ENCODE measurements at places on chromosomes 11 and 22.
A peak's percentile ranks its signal among the peaks of the same experiment; 100 is the strongest.

DNA sequence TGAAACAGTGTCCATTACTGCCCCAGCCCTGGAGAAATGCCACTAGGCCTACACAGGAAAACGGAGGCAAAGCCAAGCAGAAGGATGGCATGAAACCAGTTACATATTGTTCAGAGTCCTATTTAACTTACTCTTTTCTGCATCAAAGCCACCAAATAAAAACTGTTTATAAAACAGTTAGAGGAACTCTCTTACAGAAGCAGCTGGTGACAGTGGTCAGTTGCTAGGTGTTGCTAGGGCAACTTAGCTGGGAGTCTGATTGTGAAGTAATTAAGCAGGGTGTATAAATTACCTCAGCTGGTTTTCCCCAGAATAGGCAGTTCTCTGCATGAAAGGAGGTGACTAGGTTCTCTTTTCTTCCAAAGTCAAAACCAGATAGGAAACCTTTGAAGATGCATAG is 115.6 kb upstream of the ZBED5 start:
- no peak for DNase-seq

- no peak for DNase-seq
Observed at GRCh38 chr22:19728271-19728670, 4.9 kb downstream of the GP1BB start.

GRCh38 chr11:2467695-2468055 is 22.9 kb downstream of the KCNQ1 start:
- DNase-seq: no peak

DNA sequence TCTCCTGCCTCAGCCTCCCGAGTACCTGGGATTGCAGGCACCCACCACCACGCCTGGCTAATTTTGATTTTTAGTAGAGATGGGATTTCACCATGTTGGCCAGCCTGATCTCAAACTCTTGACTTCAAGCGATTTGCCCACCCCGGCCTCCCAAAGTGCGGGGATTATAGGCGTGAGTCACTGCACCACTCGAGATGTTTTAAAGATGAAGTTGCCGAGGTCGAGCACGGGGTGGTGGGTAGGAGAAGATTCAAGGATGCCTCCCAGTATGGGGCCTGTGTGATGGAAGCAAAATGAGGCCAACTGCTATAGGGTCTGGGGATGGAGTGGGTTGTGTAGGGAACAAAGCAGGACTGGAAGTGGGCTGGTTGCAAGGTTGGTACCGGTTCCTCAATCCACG is 245.2 kb downstream of the MN1 start:
- no peak for DNase-seq

GRCh38 chr11:43367382-43368178 is 8.9 kb downstream of the TTC17 start:
- peak; percentile 70 for DNase-seq

DNA sequence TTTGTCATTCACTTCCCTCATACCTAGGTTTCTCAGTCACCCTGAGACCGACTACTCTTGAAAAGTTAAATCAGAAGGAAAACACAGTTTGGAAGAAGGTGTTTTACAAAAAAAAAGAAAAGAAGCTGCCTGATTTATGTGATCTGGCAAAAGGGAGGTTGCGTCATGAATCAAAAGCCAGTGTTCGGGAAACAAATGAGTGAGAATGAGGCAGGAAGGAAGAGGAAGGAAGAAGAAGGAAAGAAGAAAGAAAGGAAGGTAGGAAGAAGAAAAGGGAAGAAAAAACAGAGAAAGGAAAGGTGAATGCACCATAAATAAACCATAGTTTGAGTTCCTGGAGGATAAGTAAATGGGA is 314.6 kb downstream of the BLID start:
- DNase-seq: no peak

DNA sequence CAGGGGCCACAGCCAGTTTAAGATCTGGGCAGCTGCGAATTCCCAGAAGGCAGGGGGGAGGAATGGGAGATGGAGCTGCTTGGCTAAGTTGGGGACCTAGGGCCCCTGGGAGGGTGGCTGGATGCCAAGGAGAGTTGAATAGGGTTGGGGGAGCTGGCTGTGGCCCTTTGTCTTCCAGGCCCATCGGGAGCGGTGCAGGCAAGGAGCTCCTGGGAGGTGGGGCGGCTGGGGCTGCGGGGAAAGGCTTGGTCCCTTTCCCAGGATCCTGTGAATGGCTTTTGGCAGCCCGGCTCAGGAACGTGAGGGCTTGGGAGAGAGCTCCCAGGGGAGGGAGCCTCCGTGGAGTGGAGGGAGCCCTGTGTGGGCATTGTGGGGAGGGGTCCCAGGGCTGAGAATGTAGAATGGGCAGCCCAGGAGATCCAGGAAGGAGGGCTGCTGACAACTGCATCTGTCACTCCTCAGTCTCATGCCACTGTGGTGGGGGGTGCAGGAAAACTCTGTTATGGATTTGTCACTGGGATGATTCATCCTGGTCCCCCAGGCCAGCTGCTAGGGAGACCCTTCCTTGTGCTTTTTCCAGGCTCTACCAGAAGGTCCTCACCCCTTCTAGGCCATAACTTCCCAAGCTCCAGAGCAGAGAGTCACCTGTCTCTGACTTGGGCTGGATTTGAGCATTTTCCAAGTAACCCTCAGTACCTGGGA is 6.0 kb downstream of the FREY1 start:
- peak; percentile 34 for DNase-seq

DNA sequence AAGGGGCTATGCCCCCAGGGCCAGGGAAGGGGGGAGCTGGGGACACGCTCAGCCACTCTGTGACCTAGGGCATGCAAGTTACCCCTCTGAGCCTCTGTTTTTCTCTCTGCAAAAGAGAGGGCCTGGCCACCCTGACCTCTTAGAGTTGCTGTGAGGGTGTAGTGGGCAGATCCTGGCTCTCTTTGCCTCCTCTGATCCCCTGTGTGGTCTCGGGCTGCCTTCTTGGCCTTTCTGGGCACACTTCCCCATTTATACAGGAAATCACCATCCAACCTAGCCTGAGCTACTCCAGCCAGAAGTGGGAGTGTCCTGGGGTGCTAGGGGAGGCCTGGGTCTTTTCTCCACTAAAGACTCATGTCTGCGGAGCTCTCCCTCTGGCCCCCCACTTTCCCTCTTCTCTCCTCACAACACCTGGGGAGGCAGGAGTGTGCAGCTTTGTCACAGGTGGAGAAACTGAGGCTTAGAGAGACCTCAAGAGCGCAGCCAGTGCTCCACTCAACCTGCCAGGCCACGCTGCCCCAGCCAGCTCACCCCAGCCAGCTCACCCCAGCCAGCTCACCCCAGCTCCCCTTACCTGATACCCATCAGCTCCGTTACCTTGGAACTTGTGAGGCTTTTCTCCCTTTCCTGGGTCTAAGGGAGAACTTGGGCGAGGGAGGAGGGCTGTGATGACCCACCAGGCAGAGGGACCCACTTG is 1.4 kb downstream of the AIFM3 start:
- DNase-seq: no peak

DNA sequence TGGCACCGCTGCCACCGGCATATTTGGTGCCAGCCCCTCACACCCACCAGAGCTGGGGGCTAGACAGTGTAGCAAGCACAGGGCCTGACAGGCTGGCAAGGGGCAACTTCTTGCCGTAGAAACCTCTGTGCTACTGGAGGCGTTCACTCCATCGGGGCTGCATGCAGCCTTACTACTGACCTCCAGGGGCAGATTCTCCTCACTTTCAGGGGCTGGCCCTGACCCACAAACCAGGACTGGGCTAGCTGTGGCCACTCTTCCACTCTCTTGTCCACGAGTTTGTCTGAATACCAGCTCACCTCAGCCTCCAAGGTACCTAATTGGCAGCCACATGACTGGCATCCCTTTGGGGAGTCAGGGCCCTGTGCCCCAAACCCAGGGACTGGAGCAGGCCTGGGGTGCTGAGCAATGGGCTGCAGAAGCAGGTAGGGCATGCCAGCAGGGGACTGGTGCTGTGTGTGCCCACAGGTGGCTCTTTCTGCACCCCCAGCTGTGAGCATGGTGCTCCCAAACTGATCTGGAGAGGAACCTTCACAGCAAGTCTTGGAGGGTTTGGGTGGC is 2.1 kb upstream of the LMO1 start:
- DNase-seq: no peak

DNA sequence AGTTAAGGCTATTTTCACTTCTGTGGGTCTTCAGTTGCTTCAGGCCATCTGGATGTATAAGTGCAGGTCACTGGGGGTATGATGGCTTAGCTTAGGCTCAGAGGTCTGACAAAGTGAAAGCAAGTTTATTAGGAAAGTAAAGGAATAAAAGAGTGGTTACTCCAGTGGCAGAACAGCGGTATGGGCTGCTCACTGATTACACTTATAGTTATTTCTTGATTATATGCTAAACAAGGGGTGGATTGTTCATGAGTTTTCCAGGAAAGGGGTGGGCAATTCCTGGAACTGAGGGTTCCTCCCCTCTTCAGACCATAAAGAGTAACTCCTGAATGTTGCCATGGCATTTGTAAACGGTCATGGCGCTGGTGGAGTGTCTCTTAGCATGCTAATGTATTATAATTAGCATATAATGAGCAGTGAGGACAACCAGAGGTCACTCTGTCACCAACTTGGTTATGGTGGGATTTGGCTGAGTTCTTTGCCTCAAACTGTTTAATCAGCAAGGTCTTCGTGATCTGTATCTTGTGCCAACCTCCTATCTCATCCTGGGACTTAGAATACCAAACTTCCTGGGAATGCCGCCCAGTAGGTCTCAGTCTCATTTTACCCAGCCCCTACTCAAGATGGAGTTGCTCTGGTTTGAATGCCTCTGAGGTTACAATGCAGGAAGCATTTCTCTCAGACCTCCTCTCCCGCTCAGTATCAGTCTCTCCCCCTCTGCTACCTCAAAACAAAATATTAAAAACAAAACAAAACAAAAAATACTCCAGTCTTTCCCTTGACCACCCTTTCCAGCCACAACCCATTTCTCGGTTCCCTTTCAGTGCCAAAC is 106.6 kb upstream of the SLC22A12 start:
- DNase-seq: no peak

- DNase-seq: no peak
Observed at GRCh38 chr11:35887737-35888136, 56.1 kb upstream of the LDLRAD3 start.

GRCh38 chr22:49372530-49373288 is 455.0 kb downstream of the BRD1 start:
- no peak for DNase-seq

GRCh38 chr11:47786373-47786772 is 19.2 kb upstream of the FNBP4 start:
- DNase-seq: peak; percentile 44

- DNase-seq: no peak
Observed at GRCh38 chr11:62064221-62064620, 59.6 kb upstream of the INCENP start.

DNA sequence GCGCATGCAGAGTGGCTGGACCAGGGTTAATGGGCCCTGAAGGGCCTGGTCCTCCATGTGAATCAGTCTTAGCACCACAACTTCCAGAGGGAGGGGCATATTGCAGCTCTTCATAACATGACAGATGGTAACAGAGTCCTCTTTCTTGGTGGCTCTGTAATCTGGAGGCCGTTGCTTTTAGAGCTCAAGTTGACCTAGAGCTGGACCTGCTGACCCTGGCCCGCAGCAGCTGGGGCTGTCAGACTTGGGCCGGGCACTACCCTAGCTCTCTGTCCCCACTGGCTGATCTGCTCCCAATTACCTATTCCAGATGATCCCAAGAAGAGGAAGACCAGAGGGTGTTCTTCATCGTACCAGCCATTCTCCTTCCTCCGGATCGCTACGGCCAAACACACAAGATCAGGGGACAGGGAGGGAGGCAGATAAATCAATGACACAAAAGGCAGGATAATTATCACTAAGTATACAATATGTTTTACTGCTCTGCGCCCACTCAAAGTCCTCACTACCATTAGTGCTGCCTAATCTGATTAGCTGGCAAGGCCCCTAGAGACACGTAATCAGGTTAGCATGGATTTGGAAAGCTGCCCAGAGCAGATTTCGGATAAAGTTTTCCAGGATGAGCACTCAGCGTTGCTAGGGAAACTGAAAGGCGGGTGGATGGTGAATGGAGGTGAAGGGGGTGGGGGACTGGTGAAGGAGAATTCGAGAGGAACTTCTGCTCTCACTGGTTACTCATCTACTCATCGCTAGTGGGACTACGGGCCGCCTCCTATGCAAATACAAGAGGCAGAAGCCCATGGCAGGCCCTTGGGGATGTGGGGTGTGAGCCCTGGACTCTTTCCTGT is 64.5 kb upstream of the PHOX2A start:
- peak; percentile 27 for DNase-seq

DNA sequence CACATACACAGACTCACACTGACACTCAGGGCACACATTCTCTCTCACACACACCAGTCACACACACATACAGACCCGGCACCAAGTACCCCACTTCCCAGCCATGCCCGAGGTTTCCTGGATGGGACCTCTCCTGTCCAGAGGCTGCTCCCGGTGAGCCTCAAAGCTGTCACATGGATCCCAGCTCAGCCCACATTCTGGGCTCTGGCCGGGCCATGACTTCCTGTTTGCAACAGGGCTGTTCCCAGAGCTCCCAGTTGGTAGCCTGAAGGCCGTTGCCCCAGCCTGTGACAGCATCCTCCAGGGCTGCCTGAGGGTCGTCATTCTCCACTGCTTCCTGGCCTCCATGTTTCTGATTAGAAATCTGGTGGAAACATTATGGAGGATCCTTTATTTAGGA is 14.6 kb upstream of the CYP2D6 start:
- DNase-seq: no peak

DNA sequence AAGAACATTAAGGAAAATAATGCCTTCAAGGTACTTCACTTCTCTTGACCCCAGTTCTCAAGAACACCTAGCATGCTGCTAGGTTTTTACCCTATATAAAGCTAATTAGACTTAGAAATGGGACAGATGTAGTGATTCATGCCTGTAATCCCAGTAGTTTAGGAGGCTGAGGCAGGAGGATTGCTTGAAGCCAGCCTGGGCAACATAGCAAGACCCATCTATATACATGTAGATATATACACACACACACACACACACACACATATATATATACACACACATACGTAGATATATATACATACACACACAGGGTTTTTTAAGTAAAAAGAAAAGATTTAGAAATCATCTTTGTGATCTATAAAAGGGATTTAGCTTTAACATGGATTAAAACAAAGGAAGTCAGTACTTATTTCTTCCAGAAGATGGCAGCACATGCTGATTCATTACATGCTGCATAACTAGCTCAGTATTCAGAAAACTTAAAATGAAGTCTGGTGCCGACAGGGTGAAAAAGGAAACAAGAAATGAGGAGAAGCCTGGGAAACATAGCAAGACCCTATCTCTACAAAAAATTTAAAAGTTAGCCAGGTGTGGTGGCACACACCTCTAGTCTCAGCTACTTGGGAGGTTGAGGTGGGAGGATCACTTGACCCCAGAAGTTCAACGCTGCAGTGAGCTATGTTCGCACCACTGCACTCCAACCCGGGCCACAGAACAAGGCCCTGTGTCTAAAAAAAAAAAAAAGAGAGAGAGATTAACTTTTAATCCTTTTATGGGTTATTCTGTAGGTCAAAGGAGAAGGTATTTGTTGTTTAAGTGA is 28.5 kb upstream of the RBX1 start:
- DNase-seq: peak; percentile 4

DNA sequence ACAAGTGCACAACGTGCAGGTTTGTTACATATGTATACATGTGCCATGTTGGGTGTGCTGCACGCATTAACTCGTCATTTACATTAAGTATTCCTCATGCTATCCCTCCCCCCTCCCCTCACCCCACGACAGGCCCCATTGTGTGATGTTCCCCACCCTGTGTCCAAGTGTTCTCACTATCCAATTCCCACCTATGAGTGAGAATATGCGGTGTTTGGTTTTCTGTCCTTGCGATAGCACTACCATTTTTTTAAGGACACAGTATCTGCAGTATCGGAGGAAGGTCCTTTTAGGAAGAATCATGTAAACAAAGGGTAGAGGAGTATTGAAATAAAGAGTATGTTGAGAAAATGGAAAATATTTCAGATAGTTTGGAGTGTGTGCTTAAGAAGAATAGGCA is 25.9 kb downstream of the PDE3B start:
- no peak for DNase-seq

All from SJCRH30 (cell line).